Left renal cortex interstitium (tissue), 4 donors: ENCODE measurements at places on chromosomes 1 and 21.

DNA sequence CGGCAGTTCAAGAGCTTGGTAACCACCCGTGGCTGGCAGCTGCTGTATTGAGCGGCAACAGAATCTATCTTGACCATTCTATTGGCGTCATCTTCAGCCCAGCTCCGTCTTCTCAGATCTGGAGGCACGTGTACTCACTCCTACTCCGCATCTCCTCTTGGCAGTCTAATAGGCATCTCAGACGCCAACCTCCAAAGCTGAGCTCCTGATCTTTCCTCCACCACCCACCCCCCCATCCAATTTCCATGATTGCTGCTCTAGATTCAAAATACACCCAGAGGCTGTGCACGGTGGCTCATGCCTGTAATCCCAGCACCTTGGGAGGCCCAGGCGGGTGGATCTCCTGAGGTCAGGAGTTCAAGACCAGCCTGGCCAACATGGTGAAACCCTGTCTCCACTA lies 84.6 kb upstream of the CASZ1 start:
- DNase-seq, result no peak

- no peak for DNase-seq
Measured at GRCh38 chr1:22854688-22855565, 117.7 kb downstream of the LACTBL1 start.

GRCh38 chr1:110136911-110137310 lies 13.4 kb upstream of the SLC6A17 start:
- DNase-seq, result no peak

DNA sequence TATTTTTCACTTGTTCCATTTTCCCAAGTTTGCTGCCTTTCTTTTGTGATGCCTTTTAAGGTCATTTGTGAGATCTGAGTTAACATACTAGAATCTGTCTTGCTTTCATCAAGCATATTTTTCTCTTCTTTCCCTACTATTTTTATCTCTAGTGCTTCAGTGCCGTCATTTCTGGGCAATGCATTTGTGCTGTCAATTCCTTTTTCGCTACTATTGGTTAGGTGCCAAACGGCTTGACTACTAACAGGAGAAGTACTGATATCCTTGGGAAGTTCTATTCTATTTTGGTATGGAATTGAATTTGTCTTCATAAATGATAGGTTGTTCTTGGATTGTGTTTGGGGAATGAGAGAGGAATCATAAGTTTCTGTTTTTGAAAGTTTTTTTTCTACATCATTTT lies 42.2 kb downstream of the LRRC53 start:
- no peak for DNase-seq

DNA sequence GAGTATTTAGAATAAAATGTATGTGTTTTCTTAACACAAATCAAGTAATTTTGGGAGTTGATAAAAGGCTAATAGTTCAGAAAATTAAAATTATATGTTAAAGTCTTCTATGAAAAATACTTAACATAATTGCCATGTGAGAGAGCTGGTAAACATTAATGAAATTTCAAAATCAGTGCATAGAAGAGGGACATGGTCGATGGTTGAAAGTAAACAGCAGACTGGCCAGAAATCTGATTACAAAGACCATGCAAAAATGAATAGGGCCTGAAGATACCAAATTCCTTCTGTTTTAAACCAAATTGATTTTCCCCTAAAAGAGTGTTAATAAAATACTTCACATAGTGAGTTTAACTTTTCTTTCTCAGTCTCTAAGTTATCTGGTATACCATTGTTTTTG lies 128.3 kb downstream of the GABPA start:
- DNase-seq, result no peak
